Activated naive CD4-positive, alpha-beta T cell treated with Interleukin-2 at 50 U/mL for 16 hours (primary cell): ENCODE measurements at places on chromosomes 16 and 17.

GRCh38 chr17:68456339-68457167 is 743 bp downstream of the WIPI1 start:
- DNase-seq, result no peak

GRCh38 chr17:42190491-42191274 is 3.6 kb downstream of the GHDC start:
- no peak for DNase-seq

DNA sequence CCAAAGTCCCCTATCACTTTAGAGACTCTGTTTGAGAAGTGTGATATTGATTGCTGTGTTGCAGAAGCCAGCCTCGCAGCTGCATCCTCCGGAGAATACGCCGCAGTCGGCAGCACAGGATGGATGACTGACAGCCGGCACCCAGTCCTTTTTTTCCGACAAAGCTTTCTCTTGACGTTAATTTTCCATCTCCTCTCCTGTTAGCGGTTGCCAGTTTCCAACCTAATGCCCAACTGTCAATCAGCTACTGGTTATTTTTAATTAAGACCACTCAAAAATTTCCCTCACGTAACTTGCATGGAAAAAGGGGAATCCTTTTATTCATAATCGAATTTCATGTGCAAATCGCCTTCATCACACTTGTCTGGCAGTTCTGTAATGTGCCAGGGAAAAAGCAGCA is 953.9 kb downstream of the CDH11 start:
- no peak for DNase-seq

- no peak for DNase-seq
Measured at GRCh38 chr17:78990349-78991016, 10.8 kb upstream of the LGALS3BP start.

DNA sequence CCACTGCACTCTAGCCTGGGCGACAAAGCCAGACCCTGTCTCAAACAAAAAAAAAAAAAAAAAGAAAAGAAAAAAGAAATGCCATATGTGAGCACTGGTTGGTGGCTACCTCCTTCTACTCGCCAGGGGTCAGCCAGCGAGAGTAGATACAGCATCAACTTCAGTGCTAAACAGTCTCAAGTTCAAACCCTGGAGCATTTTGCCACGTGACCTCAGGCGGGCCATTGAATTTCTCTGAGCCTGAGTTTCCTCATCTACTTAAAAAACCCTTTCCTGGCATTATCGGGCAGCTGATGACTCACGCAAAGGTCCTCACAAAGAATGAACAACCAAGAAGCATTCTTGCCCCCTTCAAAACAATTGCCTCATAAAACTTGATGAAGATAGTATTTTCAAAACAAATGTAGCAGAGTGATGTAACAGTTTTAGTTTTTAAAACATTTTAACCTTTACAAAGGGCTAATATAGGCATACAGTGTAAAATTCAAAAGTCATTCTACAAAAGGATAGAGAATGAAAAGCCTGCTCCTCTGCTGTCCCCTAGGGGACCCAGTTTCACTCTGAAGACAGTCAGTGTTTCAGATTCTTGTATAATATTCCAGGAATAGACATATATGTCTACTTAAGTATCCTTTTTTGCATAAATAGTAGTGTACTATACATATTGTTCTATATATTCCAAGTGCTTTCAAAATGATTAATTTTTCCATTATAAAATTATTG is 28.4 kb downstream of the DNAH2 start:
- DNase-seq, result no peak
